ENCODE measurements at places on chromosomes 5 and 9.

- no peak for DNase-seq
These were observed 47.3 kb upstream of the SUB1 start for GRCh38 chr5:32538031-32538547.

DNA sequence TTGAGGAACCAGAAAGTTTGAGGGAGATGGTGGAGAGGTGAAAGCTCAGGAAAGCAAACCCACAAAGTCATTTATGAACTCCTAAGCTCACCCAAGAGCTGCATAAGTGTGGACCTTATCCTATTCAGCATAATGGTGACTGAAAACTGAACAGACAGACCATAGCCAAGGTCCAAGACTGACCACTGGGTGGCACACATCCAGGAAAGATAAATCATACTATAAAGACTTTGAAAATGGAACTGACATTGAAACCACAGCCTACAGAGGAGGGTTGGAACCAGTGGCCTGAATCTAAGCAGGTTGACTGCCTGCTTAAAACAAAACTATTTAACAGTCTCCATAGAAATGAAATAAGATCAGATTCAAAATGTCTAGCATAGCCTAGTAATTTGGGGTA is 121.0 kb upstream of the RGS7BP start:
- no peak for DNase-seq

GRCh38 chr5:125190232-125191087 is 444.0 kb upstream of the ZNF608 start:
- no peak for DNase-seq

GRCh38 chr5:72197393-72197792 is 90.1 kb downstream of the MAP1B start:
- no peak for DNase-seq

GRCh38 chr5:159749146-159749545 is 167.1 kb upstream of the ADRA1B start:
- DNase-seq = no peak

DNA sequence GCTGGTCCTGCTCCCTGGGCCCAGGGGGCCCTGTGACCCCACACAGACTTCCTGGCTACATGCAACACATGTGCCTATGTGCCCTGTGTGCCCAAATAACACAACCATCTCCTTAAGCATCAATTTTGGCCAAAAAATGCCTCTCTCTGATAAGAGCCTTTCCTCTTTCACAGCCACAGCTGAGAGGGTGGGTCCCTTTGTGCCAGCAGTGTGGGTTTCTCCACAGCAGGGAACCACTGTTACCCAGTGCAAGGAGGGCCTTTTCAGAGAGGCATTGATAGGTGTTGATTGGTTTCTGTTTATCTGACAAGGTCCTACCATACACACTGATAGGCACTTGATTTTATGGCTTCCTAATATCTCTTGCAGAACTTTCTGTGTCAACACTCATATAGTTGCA is 42.7 kb downstream of the SYK start:
- no peak for DNase-seq

GRCh38 chr5:69416699-69417098 is 1.8 kb downstream of the MARVELD2 start:
- DNase-seq = no peak

DNA sequence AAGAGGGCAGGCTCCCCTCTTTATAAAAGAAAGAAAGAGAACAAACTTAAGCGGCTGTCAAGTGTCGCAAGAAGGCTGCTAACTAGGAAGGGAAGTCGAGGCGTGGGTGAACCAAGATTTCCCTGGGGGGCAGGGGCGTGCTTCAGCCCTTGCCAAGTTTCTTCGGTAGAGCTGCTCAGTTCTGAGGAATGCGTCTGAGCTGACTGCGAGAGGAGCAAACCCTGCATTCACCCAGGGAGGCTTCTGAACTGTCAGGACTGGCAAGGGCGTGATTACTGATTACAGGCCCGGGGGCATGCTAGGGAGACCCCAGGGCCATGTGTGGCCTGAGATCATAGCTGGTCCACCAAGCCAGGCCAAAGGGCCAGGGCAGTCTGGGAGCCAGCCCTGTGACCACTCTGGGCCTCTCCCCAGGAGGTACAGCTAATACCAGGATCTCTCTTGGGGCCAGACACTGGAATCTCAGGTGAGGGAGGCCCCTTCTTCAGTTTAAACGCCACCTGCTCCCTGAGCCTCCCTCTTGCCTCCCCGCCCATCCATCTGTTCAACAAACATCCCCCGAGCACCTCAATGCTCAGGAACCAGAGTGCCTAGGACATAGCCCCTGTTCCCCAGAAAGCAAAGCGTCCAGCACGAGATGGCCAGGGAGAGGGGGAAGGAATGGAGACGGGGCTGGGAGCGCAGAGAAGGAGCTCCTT is 30.9 kb downstream of the SARDH start:
- DNase-seq = no peak

GRCh38 chr9:136803551-136804508 is 3.9 kb upstream of the RABL6 start:
- no peak for DNase-seq

DNA sequence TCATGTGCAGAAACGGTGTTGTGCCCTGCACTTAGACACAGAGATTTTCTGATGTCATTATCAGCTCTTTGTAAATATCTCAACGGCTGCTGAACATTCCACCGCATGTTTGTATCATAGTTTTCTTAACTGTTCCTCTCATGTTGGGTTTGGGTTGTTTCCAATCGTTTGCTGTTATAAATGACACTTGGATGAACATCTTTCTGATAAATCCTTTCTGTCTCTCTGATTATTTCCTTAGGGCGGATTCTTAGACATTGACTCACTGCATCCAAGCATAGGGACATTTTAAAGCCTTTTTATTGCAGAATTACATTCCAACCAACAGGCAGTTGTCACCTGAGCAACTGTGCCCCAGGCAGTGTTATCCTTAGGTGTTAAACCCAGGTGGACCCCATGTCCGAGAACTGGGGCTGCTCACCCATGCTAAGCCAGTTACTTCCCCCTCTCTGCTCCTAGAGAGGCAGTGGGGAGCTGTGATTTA is 28.5 kb downstream of the COL5A1 start:
- DNase-seq = no peak

GRCh38 chr5:141560151-141560550 is 58.6 kb downstream of the DIAPH1 start:
- DNase-seq = no peak

DNA sequence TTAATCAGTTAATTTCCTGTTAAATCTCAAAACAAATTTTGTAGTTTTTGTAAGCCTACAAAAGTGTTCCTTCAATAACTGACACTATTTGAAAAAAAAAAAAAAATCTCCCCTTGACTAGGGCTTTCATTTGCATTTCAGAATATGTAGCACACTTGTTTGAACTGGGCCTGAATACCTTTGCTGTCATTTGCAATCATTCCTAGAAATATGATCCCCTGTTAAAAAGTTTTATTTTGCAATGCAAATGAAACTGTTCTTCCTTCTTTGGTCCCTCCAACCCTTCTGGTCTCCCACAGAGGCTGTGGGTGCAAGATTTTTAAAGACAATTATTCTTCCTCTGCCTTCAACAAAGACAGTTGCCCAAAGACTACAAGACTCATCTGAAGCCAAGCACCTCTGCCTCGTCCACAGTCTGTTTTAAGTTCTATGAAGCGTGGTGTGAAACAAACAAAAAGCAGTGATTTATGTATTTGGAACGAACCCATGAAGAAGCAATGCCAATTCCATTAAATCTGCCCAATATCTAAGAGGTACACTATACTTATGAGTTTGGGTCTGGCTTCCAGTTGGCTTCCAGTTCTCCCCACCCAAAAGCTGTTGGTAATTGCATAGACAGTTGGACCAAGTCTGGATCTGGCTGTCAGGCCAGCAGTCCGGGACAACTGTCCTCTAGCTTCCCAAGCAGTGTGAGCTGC is 66.1 kb downstream of the CFAP90 start:
- no peak for DNase-seq

DNA sequence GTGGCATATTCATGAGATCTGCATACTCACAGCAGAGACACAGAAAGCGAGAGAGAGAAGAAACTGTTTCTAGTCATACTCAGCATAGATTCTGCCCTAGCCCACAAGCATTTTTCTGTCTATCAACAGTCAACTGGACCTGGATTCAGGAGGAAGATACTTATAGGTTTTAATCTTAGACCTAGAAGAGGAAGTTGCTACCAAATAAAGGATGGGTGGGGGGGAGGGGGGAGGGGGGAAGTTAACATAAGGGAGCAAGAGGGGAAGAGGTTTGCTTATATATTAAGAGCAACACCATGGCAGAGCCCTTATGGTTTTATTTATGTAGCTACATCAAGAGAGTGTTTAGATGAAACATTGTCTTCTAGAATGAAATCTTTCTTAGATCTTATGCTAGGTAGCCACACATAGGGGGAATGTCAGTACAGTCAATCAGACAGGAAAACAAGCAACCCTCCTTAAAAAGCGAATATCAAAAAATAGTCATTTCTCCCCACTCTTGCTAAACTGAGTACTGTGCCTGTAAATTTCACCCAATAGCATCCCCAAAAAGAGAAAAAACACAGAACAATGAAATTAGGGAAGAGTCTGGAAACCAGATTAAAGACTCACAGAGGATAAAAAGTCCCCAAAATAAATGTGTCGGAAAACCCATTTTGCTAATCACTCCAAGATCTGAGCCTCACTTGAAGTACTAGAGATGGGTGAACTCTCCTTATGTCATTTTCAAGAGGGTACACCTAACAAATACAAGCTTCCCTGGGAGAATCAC is 192.7 kb upstream of the NR4A3 start:
- no peak for DNase-seq

DNA sequence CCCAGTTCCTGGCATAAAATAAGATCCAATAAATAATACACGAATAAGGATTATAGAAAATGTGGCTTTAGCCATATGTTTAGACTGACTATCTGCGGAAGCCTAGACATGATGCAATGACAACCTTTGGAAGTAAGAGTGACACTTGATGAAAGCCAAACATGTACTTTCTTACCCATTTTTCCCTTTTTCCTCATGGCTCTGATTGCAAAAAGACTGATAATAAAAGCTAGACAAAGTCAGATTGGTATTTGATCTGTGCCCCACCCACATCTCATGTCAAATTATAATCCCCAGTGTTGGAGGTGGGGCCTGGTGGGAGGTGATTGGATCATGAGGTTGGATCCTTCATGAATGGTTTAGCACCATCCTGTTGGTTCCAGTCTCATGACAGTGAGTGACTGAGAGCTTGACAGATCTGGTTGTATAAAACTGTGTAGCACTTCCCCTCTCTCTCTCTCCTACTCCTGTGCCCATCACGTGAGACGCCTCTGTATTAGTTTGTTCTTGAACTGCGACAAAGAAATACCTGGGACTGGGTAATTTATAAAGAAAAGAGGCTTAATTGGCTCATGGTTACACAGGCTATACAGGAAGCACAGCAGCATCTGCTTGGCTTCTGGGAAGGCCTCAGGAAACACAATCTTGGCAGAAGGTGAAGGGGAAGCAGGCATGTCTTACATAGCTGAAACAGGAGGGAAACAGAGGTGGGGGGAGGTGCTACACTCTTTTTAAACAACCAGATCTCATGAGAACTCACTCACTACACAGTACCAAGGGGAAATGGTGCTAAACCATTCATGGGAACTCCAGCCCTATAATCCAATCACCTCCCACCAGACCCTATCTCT is 243.4 kb upstream of the PIK3R1 start:
- DNase-seq = no peak

DNA sequence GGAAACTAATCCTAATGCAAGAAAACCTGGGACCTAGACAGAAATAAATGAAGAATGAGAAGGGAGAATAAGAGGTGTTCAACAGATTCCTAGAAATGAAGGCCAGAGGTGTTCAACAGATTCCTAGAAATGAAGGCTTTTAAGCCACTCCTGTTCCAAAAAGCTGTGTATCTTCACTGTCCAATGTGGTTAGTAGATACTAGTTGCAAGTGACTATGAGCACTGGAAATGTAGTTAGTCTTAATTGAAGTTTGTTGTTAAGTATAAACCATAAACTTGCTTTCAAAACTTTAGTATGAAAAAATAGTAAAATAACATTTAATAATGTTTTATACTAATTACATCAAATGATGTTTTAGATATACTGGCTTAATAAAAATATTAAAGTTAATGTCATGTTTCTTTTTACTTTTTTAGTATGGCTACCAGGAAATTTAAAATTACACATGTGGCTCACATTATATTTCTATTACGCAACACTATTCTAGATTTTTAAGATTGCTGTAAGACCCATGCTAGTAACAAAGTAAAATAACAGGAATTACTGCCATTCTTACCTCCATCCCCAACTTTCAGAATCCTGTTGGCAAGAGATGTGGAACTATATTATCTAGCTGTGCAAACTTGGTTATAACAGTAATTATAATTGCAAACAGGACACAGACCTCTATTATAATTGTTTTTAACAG is 57.5 kb downstream of the RICTOR start:
- DNase-seq = no peak

DNA sequence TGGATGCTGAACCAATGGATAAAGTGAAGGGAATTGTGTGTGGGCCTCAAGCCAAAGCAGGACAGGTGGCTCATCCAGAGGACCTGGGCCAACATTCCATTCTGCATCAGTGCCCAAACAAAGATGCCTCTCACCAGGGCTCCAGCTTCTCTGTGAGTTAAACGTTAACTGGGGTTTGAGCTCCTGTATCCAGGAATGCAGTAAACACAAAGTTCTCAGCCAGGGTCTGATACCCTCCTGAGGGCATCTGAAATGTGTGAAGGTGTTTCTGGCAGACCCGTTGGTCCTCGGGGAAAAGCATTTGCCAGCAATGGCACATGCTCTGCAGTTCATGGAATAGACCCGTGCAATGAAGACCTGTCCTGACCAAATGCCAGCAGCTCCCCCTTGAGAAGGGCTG is 33.9 kb upstream of the AOPEP start:
- no peak for DNase-seq

- peak; percentile 62 for DNase-seq
These were observed 650 bp downstream of the MYORG start for GRCh38 chr9:34375901-34376595.

DNA sequence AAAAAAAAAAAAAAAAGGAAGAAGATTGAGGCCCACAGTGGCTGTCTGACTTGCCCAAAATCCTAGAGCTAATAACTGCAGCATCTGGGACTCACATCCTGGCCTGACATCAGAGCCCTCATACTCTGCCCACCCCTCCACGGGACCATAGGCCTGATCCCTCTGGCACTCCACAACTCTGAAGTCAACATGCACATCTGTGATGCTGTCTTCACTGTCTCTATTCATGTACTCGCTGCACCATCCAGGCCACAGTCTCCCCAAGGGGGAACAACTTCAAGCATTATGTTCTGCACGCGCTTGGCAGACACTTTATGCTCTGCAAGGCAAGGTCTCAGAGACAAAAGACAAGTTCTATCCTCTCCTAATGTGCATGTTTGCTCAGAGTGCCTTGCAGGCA is 158.2 kb downstream of the SPOCK1 start:
- DNase-seq = no peak

GRCh38 chr9:21015129-21015815 is 16.2 kb downstream of the HACD4 start:
- no peak for DNase-seq

DNA sequence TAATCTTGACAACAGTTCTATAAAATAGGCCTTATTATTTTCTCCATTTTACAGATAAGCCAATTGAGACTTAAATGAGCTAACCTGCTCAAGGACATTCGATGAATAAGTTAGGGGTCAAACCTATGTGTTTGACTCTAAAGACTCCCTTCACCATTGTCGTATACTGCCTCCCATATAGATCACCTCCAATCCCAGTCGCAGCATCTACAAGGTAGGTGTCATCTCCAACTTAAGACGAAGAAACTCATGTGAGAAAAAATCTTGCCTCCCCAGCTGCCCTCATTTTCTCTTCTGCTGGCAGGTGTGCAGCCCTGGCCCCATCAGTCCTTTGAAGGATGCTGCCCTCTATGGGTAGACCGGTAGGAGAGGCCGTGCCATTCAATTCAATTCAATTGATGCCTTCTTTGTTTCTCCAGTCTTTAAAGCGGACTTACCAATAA is 75.2 kb upstream of the SMARCA2 start:
- no peak for DNase-seq

- no peak for DNase-seq
These were observed 77.0 kb downstream of the ABCA1 start for GRCh38 chr9:104850786-104851545.
